ENCODE measurements at places on chromosomes 13 and 19.

DNA sequence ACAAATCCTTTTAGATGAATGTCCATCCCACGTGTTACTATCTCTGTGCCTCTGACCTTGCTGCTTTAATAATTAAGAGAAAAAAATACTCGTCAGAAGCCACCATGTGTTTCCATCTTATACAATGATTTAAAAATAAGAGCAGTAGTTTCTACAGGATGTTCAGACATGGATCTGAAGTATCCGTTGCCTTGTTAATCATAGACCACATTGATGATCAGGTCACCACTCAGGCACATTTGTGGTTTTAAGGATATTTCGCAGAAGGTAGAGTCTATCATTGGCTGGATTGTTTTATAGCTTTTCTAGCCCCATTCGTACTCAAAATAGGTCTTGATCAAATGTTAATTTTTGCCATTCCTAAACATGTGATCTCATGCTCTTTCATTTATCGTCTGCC lies 710.0 kb upstream of the ARGLU1 start:
- DNase-seq: no peak

DNA sequence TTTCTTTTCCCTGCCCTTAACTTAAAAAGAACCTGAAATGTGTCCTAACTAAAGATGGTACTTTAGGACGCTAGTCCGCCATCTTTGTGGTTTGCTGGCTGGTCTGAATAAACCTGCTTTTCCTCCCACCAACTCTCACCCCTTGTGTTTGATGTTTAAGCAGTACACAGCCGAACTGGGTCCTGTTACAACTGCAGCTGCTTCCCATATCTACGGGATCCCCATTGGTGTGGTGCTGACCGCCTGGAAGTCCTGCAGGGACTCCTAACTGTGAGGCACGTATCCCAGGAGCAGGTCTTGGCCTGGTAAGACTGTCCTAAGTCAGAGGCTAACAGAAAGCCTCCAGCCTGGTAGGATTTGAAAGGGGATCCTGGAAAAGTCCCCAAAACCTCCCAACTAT lies 40.9 kb upstream of the VSTM2B start:
- DNase-seq: no peak

DNA sequence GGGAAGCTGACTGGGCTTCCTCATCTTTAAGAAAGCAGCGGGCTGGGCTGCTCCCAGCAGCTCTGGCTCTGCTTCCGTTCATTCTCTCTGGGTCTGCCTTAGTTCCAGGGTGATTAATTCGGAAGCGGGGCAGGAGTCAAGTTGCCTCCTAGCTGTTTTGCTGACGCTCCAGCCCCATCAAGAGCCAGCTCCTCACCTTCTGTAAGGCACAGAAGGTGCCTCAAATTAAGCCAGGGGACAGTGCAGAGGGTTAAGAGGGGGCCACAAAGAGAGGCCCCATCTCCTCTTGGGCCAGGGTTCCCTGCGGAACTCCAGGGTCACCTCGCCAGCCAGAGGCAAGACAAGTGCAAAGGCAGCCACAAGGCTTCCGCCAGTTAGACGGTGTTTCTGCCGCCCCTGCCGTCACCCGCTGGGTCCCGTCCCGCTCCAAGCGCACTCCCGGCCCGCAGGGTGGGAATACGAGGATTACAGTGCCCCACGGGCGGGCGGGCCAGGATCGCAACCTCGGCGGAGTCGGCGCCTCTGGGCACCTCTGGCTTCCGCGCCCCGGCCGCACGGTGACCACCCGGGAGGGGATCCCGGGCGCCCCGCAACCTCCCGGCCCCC lies 508 bp downstream of the SLC15A1 start:
- DNase-seq: no peak

DNA sequence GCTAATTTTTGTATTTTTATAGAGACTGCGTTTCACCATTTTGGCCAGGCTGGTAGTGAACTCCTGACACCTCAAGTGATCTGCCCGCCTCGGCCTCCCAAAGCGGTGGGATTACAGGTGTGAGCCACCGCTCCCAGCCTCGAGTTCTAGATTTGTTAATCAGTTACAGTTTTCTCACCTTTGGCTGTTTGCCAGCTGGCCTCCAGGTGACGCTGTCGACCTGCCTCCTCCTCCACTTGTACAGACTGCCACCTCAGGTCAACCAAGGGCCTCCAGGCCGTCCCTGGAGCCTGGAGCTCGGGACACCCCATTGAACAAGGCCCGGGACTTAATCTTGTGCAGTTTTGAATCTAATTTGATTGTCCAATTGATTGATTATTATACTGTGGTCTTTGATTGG lies 45.5 kb downstream of the IER2 start:
- peak; percentile 58 for DNase-seq

- no peak for DNase-seq
These were observed 25.7 kb upstream of the SERP2 start for GRCh38 chr13:44347949-44348348.

DNA sequence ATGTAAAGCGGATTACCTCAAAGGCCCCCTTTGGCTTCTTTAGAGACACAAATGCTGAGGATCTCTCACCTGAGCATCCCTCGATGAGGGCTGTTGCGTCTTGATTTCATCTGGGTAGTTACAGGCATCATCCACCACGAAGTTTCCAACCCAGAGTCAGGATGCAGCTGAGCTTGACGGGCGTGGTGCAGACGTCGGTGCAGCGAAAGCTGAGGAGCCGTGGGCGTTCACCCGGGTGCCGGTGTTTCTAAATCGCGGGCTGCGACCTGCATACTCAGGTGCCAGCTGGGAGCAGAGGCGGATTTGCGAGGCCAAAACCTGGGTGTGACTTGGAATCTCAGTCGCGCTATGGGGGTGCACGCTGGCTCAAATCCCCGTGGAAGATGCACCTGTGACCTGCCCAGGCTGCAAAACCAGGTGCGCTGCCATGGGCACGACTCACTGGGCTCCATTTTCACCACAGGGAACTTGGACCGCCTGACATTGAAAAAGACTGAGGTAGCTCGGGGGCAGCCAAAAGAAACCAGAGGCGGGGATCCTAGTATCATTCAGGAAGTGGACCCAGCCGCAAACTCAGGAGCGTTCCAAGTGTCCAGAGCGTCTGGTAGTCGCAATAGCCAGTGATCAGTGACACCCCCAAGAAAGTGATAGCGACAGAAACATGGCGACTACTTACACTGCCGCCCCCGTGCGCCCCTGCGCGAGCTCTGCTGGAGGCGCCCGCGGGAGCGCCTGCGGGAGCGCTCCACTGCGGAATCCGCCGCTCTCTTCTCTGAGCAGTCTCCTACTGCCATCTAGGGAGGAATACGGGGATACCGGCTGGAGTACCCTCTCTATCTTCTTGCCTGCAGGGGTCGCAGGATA lies 36.4 kb upstream of the IGFL4 start:
- no peak for DNase-seq

DNA sequence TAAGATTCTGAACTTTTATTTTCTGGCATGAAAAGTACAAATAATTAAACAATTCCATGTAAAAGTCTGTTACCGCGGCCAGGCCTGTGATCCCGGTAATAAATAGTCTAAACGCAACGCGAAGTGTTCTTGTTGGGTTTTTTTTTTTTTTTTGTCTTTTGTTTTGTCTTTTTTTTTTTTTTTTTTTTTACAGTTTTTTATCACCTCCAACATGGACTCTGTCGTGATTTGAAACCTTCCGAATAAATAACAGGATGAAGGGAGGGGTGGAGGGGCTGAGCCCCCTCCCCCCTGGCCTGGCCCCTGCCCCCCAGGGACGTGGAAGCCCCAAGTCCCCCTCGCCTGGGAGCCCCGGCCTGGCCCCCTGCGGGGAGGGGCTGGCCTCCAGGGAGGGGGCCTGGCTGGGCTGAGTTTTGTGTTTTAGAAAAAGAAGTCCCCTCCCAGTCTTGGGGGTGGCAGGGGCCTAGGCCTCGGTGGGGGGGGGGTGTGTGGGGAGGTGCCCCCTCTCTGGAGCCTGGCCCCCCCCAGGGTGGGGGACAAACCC lies 16.0 kb downstream of the PRKCSH start:
- DNase-seq: no peak

- DNase-seq: no peak
These were observed 17.0 kb upstream of the COX7A1 start for GRCh38 chr19:36169084-36169760.

GRCh38 chr19:33311326-33311682 lies 9.0 kb upstream of the CEBPA start:
- DNase-seq: no peak

- no peak for DNase-seq
These were observed 11.9 kb upstream of the TINCR start for GRCh38 chr19:5579697-5580096.

- DNase-seq: no peak
These were observed 254.2 kb upstream of the ZNF507 start for GRCh38 chr19:32091241-32091640.

- no peak for DNase-seq
These were observed 468 bp downstream of the S1PR5 start for GRCh38 chr19:10516671-10517286.

GRCh38 chr13:20487927-20488326 lies 37.7 kb downstream of the CRYL1 start:
- DNase-seq: no peak

DNA sequence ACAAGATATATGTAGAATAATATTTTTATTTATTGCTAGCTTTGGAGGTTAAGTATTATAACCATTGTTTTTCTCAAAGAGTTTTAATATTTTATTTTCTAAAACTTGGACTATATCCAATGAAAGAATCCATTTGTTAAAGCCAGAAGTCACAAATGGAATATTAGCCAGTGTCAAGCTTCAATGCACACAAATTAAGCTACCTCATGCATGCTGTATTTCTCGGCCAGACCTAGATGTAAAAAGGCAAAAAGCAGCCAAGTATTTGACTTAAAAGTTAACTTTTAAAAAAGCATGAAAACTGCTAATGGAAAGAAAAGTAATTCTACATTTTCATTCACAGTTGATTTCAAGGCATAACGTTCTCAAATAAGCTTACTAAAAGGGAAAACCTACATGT lies 160.0 kb upstream of the ATXN8OS start:
- DNase-seq: no peak

- no peak for DNase-seq
These were observed 17.0 kb upstream of the KCNN1 start for GRCh38 chr19:17949956-17950309.

- no peak for DNase-seq
These were observed 25.8 kb downstream of the PIAS4 start for GRCh38 chr19:4033028-4033956.

- no peak for DNase-seq
These were observed 120.6 kb downstream of the IRS2 start for GRCh38 chr13:109665781-109666249.

GRCh38 chr13:93101226-93101734 lies 125.3 kb upstream of the GPC6 start:
- no peak for DNase-seq

GRCh38 chr13:22103046-22104027 lies 432.5 kb downstream of the FGF9 start:
- no peak for DNase-seq

DNA sequence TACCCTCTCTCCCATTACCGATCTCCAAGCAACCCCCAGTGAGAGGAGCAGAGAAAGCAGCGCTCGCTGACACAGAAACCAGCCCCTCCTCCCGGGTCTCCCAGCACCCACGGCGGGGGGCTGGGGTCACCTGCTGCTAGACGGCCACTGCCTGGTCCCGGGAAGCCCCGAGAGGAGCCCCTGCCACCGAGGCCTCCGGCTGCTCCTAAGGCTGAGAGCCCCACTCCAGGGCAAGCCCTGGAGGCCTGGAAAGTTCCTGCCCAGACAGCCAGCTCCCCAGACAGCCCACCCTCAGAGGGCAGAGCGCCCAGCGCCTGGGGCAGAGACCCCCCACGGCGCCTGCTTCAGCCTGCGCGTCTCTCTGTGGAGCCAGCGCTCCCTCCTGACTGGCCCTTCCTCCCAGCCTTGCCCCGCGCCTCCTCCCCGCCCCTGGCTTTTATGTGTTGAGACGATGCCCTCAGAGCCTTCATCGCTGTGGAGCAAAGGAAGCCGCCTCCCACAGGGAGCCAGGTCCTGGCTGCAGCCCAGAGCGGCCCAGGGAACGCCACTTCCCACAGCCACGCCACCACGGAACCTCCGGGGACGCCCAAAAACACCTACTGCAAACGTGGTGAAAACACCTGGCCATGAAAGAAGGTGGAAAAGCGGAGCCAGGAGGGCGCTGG lies 51.1 kb downstream of the MLLT1 start:
- no peak for DNase-seq

DNA sequence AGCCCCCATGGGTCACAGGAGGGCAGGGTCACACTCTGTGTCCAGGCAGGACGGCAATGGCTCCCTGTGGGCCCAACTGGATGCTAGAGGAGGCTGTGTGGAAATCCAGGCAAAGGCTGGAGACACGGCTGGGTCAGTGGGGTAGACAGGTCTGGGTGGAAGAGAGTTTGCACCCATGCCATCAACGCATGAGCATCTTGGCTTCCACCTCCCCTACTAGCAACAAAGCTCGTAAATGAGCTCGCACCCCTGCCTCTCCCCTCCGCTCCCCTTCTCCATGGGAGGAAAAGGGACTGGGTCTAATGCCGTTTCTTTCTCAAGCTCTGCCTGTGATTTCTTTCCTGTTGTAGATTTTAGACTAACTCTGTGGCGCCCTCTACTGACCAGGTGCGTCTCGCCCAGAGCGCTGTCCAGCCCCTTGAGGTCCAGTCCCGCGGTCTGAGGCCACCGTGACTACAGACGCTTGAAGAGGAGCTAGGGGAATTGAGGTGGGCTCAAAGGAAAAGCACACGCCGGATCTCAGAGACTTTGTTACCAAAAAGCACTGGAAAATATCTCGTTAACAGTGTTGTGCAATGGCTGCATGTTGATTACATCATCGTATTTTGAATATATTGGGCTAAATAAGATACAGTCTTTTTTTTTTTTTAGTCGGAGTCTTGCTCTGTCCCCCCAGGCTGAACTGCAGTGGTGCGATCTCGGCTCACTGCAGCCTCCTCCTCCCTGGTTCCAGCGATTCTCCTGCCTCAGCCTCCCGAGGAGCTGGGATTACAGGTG lies 50.7 kb upstream of the USP29 start:
- DNase-seq: no peak

GRCh38 chr19:45187421-45188100 lies 9.0 kb downstream of the BLOC1S3 start:
- DNase-seq: no peak

DNA sequence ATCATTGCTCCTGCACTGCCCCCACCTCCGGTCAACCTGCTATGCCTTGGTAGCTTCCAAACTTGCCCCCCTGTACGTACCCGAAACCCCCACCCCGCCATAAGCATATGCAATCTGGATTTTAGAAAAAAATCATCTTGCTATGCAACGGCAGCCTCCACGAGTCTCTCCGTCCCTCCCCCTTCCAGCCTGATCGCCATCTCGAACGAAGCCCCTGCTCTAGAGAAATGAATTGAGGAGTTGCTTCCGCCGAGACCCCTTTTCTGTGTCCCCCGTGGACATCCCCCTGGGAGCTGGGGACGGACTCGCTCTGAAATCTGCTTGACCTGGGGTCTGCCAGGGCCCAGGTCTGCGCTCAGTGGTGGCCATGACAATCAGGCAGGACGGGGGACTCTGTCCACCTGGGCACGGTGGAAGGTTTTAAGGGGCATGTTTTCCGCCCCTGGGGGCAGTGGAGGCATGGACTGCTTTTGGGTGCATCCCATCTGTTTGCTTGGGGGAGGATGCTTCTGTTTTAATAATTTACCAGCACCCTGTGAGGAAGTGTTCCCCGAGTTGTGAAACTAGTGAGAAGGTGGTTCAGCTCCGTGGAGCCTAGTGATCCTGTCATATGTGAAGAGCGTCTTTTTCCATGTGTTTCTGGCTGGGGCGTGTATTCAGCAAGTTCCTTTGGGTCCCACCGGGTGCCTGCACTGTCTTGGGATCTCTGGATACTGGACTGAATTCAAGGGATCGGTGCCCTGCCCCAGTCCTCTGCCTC lies 1.0 kb downstream of the KDM4B start:
- peak; percentile 6 for DNase-seq
